ENCODE measurements at places on chromosomes 3 and 15.

- DNase-seq = no peak
Observed at GRCh38 chr3:55453886-55454496, 33.1 kb downstream of the WNT5A start.

DNA sequence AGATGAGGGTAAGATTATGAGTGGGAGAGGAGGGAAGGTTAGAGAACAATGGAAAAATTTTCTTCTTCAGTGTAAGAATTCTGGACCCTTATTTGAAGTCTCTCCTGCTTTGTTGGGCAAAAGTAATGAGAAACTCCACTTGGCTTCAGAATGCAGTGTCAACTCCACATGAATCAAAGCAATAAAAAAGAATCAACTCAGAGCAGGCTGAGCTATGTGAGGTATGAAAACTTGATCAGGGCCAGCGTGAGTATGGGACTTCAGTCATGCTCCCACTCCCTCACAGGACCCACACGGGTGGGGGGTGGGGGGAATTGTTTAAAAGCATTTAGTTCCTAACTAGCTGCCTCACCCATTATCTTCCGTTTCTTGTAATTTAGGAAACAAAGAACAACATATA lies 502.2 kb downstream of the PDCD6IP start:
- DNase-seq = no peak

DNA sequence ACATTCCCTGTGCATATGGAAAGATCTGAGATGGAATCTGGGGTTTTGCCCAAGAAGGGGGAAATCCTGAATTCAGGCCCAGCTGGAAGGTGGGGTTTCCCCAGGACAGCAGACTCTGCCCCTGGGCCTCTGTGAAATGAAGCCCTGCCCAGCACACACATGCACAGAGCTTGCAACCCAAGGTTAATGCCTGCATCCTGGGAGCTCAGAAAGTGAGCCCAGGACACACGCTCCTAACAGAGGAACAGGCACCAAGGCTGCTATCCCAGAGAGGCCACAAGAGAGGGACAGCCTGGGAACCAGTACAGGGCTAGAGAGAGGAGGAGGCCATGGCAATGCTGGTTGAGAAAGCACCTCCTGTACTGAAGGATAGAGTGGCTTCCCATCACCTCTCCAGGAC lies 16.1 kb downstream of the SEMA5B start:
- no peak for DNase-seq

GRCh38 chr3:3919316-3919715 lies 120.1 kb downstream of the LRRN1 start:
- no peak for DNase-seq

- no peak for DNase-seq
Observed at GRCh38 chr3:70822669-70823068, 510.2 kb upstream of the MDFIC2 start.

All from HFFc6 (cell line).